NCI-H345 (cell line): ENCODE measurements at places on chromosomes 6 and 20.

GRCh38 chr6:112739766-112740165 lies 392.6 kb downstream of the RFPL4B start:
- no peak for DNase-seq

DNA sequence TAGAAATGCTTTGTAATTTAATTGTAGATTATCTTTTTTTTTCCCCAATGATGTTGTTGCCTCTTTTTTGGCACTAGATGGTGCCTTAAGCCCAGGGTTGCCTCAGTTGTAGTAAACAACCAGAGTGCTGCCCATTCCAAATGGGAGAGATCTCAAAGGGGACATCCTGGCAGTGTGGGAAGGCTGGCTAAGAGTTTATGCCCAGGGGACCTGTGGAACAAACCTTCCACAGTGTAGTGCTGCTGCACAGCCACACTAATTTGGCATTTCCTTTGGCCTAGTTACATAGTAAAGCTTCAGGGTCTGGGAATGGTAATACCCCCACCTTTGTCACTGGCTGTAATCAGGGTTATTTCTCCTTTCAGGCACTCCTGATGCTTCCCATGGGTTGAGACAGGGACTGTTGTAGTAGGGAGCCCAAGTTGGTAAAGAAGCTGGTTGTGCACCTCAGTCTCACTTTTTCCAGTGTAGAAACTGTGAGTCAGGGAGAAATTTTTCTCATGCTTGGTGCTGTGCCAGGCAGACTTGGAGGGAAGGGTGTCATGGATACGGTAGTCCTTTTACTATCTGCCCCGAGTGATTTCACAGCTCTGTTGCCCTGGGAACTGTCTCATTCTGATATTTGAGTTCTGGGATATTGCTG lies 177.8 kb upstream of the ECI2 start:
- DNase-seq: no peak

DNA sequence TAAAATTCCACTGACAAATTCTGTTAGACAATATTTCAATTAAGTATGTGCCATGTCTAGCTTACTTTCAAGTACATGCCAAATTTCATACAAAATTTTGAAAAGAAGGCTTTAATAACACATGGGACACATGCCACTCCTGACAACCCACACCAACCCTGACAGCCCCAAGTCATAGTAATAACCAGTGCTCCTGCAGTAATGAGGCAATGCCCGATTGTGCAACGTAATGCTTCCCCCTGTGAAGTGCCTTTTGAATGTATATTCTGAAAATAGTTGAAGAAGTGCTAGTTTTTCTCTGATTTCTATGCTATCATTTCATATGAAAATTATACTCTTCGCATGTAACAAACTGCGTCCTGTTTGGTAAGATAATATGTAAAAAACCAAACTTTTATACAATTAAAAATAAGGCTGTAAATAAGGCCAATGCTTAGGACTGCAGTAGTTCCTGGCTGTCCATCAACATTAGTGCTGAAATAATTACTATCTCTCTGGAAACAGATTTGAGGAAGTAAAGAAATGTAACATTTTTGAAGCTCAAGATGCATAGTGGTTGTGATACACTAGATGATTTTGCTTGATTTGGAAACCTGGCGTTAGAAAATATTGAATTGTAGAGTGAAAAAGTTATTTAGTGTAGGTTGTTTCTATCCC lies 125.8 kb upstream of the BCLAF1 start:
- no peak for DNase-seq

DNA sequence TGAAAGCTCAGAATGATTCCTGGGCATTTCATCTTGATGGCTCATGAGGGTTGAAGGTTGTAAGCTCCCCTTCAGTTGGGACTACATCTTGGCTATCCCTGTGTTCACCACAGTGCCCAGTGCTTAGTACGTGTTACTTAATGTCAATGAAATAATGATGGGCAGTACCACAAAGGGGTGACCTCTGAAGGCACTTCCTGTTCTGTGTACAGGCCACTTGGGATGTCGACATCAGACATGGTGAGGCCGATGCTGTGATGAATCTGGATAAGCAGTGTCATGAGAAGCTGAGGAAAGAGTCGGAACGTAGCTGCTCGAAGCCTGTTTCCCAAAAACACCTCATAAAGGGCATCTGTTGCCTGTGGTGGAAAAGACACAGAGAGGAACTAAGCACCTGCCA lies 27.6 kb upstream of the RBL1 start:
- DNase-seq: no peak

- no peak for DNase-seq
Observed at GRCh38 chr6:45590696-45591184, 213.0 kb upstream of the SUPT3H start.

- peak; percentile 76 for DNase-seq
Observed at GRCh38 chr6:166775180-166775922, 148.3 kb upstream of the RPS6KA2 start.

DNA sequence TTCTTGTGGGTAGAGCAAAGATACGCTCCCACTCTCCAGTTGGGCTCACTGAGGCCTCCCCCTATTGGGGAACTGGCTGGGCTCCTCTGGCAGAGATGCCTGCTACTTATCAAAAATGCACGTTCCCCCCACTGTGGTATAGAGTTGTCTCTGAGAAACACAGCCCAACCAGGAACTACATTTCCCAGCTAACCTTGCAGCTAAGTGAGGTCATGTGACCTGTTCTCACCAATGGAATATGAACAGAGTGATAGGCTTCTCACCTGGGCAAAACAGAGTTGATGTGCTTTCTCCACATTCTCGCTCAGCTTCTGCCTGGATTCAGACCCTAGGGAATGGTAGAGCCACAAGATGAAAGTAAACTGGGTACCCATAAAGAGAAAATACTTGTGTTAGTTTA lies 49.1 kb upstream of the PTPRT start:
- DNase-seq: peak; percentile 17

GRCh38 chr6:132333639-132334520 lies 67.4 kb downstream of the MOXD1 start:
- no peak for DNase-seq

DNA sequence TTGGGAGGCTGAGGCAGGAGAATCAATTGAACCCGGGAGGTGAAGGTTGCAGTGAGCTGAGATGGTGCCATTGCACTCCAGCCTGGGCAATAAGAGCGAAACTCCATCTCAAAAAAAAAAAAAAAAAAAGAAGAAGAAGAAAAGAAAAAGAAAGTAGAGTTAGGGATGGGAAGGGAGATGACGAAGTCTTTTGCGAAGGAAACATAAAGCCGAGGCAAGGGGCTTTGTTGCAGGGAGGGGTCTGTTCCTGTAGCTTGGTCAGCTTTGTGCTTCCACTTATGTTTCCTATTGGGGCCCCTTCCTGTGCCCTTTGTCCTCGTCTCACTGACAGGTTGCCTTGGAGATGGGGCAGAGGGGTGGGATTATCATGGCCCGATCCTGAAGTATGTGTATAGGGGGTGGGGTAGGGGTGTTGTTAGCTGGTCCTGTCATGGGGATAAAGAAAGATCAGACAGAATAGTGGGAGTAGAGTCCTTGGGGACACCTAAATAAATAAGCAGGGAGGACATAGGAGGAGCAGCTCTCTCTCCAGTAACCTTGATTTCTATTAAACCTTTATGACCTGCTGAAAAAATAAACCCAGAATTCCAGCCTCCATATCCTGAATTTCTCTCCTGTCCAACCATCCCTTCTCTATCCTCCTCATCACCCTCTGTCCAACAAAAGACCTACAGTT lies 1.1 kb upstream of the CLIC1 start:
- DNase-seq: peak; percentile 40

DNA sequence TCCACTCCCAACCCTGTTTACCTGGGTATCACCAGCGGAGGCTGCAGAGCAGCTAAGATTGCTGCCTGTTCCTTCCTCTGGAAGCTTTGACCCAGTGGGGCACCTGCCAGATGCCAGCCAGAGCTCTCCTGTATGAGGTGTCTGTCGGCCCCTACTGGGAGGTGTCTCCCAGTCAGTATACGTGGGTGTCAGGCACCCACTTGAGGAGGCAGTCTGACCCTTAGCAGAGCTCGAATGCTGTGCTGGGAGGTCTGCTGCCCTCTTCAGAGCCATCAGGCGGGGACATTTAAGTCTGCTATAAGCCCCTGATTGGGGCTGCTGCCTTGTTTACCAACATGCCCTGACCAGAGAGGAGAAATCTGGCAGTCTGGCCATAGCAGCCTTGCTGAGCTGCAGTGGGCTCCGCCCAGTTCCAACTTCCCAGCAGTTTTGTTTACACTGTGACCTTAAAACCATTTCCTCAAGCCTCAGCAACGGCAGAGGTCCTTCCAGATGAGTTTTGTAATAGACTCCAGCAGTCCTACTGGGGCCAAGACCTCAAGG lies 2.8 kb downstream of the RAET1E start:
- no peak for DNase-seq

GRCh38 chr20:52172392-52173047 lies 19.1 kb downstream of the ZFP64 start:
- no peak for DNase-seq
